ENCODE measurements at places on chromosomes 2 and 18. TPM values are rescaled to one million over a fixed set of nuclear protein-coding genes. Genes with fewer than 3 reads are reported as not detected.

LAMA3 gene
- 46.5 TPM for total RNA-seq

CBLN2 gene
- total RNA-seq = not detected

DSG4 gene
- 0.07 TPM for total RNA-seq

MPP4 gene
- total RNA-seq = not detected

PLCL1 gene
- total RNA-seq = 32.5 TPM

DNA sequence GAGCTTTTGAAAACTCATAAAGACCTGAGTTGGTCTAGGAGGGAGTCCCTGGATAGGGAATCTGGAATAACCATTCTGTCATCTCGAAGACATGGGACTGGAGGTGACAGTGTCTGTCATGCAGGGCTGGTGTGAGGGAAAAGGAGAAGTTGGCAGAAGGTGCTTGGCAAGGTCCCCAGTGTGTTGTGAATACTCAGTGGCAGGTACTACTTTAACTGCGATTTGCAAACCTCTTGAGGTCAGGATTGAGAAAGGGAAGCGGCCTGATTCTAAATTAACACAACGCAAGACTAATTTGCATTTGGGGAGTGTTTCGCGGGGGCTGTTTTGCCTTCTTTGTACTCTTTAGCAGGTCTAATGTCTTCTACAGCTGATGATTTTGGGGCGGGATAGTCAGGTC lies 77.0 kb upstream of the TMEM200C start:
- H3K36me3 ChIP-seq = no peaks in the 10 kb centered on the region
- no peak overlapping the region for H3K27ac ChIP-seq
- H3K4me3 ChIP-seq = no peak overlapping the region
- no peaks in the 10 kb centered on the region for H3K4me1 ChIP-seq
- H3K27me3 ChIP-seq = no peaks in the 10 kb centered on the region

- H3K27me3 ChIP-seq = no peaks in the 10 kb centered on the region
- no peak overlapping the region for H3K4me3 ChIP-seq
- DNase-seq = no peak
These were observed 47.8 kb downstream of the CAPN13 start for GRCh38 chr2:30759481-30759880.

DNA sequence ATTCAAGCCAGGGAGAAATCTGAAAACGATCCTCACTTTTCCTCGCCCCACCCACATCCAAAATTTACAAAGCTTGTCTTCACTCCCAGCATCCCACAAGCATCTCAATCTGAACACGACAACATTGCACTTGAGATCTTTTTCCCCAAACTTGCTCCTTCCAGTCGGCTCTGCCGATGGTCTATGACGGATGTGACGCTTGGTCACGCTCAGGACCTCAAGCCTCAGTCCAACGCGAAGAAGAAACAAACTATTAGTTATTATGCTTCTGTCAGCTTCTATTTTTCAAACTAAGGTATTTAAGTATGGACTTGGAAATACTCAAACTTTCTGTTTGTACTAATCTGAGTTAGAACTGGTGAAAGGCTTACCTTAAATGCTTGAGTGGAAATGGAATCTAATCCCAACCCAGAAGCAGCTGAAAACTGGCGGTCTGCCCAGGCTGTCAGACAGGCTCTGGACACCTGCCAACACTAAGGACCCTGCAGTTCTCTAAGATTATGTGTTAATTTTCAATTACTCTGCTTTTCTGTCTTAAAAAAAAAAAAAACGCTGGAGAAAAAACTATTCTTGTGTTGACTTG lies 132.1 kb upstream of the DNMT3A start:
- no peak for DNase-seq
- no peaks in the 10 kb centered on the region for H3K27me3 ChIP-seq
- H3K4me3 ChIP-seq = no peak overlapping the region
- H3K4me1 ChIP-seq = no peaks in the 10 kb centered on the region

DNA sequence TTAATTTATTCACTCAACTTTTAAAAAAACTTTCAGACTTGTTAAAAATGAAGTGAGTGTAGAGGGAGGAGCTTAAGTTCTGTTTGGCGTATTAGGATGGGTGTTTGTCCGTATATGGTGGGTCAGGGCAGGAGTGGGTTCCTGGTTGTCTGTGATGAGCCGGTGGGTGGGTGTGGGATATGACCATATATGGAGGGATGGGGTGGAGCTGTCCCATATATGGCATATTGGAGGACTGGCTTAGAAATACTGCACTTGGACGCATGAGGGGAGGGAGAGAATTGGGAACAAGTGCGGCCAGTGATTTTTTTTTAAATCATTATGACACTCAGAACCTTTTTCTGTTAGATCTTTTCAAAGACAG lies 1.5 kb downstream of the KDM3A start:
- no peaks in the 10 kb centered on the region for H3K36me3 ChIP-seq
- H3K27me3 ChIP-seq = no peaks in the 10 kb centered on the region
- H3K4me1 ChIP-seq = peaks cover 18% of the 10 kb centered on the region
- H3K4me3 ChIP-seq = peak overlapping the region; percentile 86
- peak overlapping the region; percentile 98 for H3K27ac ChIP-seq

- no peaks in the 10 kb centered on the region for H3K4me1 ChIP-seq
- no peaks in the 10 kb centered on the region for H3K27me3 ChIP-seq
- DNase-seq = no peak
- H3K27ac ChIP-seq = no peak overlapping the region
These were observed 51.6 kb upstream of the ATP8B1 start for GRCh38 chr18:57854726-57855125.

DNA sequence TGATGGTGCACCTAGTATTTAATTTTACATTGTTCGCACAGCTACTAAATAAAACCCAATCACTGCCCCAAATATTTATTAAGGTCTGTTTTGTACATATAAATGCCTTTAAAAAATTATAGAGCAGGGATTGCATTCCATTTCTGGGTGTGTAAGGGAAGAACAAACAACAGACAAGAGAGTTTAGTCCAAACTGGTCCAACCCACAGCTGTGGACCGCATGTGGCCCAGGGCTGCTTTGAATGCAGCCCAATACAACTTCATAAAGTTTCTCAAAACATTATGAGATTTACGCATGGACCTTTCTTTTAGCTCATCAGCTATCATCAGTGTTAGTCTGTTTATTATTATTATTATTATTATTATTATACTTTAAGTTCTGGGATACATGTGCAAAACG lies 114.8 kb upstream of the LRATD1 start:
- no peaks in the 10 kb centered on the region for H3K4me1 ChIP-seq
- no peak overlapping the region for H3K4me3 ChIP-seq
- H3K27me3 ChIP-seq = no peaks in the 10 kb centered on the region
- DNase-seq = no peak
- H3K27ac ChIP-seq = no peak overlapping the region

DNA sequence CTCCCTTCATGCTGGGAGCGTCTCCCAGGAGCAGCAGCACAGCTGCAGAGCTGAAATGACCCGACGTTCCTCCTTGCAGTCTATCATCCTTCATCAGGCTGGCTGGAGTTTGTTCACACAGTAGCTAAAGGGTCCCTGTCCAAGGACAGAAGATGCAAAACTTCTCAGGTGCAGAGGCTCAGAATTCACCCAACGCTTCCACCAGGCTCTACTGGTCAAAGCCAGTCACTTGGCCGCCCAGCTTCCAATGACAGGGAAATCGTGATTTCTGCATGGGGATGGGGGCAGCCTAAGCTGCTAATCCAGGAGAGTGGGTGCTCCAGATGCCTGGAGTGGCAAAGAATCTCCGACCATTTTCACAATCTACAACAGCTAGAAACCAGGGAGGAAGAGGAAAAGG lies 97.0 kb upstream of the SALL3 start:
- H3K4me3 ChIP-seq = no peak overlapping the region
- no peak overlapping the region for H3K27ac ChIP-seq
- DNase-seq = no peak

DNA sequence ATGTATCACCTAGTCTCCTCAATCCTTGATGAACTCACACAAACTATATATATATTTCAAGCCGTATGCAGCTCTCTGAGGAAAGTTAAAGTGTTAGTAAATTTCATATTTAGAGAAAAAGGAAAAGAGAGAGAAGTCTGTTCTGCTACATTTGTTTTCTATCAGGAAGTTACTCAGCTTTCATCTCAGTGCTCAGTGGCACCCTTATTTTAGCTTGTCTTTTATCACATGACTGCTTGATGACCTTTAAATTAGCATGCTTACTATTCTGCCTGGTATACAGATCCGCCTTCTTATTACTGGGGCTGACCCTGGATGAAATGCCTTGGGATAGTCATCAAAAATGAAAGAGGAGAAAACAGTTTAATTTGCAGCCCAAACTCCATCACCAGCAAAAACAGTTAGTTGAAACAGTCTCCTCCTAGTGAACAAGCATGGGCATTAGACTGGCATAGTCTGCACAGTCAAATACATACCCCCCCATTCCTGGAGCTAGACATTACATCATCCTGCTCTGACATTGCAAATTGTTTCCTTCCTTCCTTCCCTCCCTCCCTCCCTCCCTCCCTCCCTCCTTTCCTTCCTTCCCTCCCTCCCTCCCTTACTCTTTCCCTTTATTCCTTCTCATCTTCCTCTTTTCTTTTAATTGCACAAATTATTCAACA lies 215.7 kb downstream of the TMEM182 start:
- no peaks in the 10 kb centered on the region for H3K36me3 ChIP-seq
- H3K4me3 ChIP-seq = no peak overlapping the region
- DNase-seq = no peak
- H3K4me1 ChIP-seq = no peaks in the 10 kb centered on the region
- H3K27ac ChIP-seq = no peak overlapping the region

DNA sequence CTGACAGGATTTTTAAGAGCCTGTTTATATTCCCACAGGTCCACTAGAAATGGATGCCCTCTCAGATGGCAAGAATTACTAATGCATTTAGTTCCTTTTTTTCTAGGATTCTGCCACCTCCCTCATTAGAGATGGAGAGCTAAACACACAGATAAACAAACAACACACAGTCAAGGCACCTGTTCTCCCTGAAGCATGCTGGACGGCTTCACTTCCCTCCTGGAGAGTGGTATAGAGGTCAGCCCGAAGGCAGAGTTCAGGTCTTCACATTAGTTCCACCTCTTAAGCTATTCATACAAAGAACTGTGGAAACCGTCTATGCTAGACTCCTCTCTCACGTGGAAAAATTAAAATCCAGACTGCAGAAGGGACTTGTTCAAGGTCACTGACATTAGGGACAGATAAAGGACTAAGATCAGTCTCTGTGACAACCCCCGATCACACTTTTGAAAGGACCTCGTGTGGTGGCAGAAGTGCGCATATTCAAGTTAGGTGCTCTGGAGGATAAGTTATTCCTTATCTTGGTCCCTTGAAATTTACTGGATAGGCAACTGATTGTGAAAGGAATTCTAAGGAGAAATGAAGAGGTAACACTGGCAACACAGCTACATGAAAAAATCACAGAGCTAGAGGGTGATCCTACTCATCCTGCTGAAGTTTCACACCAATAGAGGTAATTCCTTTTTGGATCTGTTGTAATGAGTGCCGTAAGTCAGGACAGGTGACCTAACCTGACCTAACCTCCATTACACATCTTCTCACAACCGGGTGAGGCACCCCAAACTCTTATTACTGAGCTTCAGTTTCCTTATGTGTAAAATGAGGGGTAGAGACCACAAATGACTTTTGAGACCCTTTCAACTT lies 75.1 kb downstream of the SPRED2 start:
- H3K36me3 ChIP-seq = no peaks in the 10 kb centered on the region
- no peaks in the 10 kb centered on the region for H3K27me3 ChIP-seq
- H3K27ac ChIP-seq = no peak overlapping the region
- H3K4me3 ChIP-seq = no peak overlapping the region

DNA sequence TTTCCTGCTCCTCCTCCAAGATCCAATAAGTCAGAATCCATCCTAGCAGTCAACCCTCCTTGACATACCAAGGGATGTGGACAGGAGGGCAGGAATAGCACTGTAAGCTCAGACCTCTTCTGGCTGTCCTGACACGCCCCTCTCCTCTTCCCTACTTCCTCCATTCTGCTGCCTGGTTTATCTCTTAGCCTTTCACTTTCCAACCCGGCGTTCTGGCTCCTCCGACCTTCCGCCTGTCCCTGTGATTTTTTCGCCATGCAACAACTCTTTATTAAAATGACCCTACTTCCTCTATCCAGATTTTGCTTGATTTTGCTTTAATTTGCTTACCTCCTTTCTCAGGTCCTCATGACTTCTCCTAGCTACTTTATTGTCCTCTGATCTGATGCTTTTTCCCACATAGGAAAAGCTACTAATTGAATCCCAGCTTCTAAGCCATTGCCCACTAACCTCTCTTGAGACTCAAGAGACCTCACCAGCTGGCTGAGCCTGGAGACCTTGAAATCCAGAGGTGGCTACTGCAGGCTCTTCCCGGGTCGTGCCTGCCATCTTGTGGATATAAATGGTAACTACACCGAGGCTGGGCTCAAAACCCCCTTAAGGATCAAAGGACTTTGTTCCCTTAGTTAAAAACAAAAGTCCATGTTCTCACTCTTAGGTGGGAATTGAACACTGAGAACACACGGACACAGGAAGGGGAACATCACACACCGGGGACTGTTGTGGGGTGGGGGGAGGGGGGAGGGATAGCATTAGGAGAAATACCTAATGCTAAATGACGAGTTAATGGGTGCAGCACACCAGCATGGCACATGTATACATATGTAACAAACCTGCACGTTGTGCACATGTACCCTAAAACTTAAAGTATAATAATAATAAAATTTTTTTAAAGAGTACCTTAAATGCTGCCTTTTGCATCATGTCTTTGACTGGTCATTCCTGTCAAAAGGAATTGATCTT lies 139.4 kb downstream of the AKAIN1 start:
- no peaks in the 10 kb centered on the region for H3K4me1 ChIP-seq
- H3K27me3 ChIP-seq = no peaks in the 10 kb centered on the region
- H3K27ac ChIP-seq = no peak overlapping the region
- DNase-seq = no peak
- no peaks in the 10 kb centered on the region for H3K36me3 ChIP-seq

- H3K4me1 ChIP-seq = no peaks in the 10 kb centered on the region
- H3K4me3 ChIP-seq = no peak overlapping the region
- H3K27me3 ChIP-seq = no peaks in the 10 kb centered on the region
- no peak overlapping the region for H3K27ac ChIP-seq
These were observed 16.1 kb downstream of the CCDC178 start for GRCh38 chr18:33424266-33424946.

DNA sequence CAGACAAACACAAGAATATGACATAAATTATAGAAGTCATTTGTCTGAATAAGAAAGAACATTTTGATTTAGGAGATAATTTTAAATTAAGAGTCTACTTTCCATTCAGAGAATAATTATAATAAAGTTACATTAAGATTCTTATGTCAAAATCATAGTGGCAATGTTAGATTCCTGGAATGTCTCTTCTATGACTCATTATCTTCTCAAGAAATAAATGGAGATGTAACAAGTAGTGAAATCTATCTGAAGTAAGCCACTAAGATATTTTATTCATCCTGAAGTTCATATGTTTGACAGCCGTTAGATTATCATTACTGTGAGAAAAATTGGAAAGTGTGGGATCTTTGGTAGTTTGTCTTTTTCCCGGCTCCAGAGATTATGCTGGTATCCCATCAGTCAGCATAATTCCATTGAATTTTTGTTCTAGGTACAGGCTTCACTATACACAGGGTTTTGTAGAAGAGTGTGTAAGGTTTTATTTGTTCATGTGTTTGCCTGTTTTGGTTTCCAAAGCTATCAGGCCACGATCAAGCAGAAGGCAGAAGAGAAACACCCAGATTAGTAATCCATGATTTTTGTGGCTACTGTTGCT lies 1246.6 kb upstream of the LRRTM1 start:
- H3K27me3 ChIP-seq = no peaks in the 10 kb centered on the region
- no peaks in the 10 kb centered on the region for H3K4me1 ChIP-seq
- H3K27ac ChIP-seq = no peak overlapping the region
- H3K36me3 ChIP-seq = no peaks in the 10 kb centered on the region
- DNase-seq = no peak

All from uterus (tissue), 4 donors.